B cell (primary cell): ENCODE measurements at places on chromosomes 3 and 15.

- no peak for DNase-seq
These were observed 10.5 kb downstream of the FILIP1L start for GRCh38 chr3:100103558-100104441.

- DNase-seq, result no peak
These were observed 32.2 kb upstream of the SEC22A start for GRCh38 chr3:123169492-123169929.

DNA sequence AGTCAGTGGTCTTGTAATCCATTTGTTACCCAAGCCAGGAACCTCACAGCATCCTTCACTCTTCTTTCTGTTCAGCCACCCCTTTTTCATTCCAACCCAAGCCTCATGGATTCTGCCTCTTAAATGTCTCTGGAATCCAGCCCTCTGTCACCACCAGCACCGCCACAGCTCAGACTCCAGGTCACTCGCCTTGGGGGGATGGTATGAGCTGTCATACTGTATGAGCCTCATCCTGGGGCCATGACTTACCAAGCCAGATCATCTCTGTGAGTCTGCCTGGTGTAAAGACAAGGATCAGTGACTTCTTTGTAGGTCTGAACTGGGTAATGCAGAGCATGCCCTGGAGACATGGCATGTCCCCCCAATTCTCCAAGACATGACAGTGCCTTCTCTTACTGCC is 79.6 kb downstream of the PGPEP1L start:
- DNase-seq, result no peak

GRCh38 chr3:28590216-28590615 is 241.6 kb upstream of the AZI2 start:
- DNase-seq, result no peak

DNA sequence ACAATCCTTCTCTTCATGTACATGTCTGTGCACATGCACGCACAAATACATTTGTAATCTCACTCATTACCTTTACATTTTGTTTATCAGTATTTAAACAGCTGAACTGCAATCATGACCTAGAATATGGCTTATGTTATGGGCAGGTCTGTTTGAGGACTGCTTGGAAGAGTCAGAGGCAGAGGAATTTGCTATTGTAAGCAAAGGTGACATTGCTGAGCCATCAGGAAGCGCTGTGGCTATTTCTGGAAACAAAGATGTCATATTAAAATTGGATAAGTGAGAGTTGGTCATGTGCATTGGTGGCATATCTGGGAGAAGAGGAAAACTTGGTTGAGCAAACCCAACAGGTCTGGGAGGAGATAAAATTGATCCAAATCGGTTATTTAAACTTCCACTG is 41.6 kb downstream of the USF3 start:
- no peak for DNase-seq

- DNase-seq, result no peak
These were observed 235.2 kb upstream of the TRIM42 start for GRCh38 chr3:140442621-140443020.

DNA sequence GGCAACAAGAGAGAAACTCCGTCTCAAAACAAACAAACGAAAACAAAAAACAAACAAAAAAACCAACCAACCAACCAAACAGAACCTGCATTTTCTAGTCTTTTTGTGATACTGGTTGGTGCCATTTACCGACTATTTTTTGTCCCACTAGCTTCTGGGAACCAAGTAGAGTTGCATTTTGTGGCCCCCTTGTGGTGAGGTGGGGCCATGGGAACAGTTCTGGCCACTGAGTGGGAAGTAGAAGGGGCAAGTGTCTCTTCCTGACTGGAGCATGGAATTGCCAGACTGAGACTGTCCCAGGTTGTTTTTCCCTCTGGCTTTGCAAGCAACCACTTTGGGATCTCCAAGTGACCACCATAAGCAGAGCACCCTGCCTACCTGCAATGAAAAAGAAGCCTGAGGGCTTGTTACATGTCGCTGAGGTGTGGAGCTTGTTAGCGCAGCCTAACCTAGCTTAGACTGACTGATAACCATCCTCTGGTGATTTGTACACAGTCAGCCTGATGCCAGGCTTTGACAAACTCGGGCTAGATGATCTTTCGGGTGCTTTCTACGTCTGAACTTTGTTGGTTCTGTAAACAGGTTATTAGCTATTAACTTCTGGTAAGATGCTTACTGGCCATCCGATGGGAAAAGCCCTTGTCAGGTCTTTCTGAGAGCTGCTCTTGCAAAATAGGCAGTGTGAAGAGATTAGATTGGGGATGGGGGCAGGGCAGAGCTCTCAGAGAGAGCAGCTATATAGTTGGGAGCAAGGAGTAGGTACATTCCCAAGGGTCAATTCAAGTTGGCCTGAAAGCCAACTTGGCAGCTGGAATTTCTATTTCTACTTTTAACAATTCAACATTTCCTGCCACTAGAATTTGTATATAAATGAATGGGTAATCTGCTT is 172.2 kb downstream of the SSR3 start:
- DNase-seq, result peak; percentile 14

GRCh38 chr3:152298393-152299248 is 29.9 kb downstream of the MBNL1 start:
- peak; percentile 77 for DNase-seq

GRCh38 chr3:178518660-178519396 is 17.4 kb upstream of the KCNMB2 start:
- DNase-seq, result no peak

DNA sequence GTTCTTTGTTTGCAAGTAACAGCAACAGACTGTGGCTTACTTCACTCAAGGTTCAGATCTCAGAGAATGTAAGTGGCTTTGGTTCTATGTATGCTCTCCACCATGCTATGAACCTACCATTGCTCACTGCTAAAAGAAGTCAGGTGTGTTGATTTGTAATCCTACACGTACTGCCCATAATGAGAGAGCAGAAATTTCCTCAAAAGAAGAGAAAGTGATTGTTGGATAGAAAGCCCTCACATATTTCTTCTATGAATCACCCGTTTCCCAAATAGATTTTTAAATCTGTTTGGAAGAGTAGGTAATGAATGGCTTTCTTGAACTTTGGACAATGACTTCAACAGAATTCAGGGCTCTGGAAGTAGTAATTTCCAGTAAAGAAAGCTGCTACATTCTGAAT is 565.4 kb downstream of the ROBO2 start:
- DNase-seq, result no peak

DNA sequence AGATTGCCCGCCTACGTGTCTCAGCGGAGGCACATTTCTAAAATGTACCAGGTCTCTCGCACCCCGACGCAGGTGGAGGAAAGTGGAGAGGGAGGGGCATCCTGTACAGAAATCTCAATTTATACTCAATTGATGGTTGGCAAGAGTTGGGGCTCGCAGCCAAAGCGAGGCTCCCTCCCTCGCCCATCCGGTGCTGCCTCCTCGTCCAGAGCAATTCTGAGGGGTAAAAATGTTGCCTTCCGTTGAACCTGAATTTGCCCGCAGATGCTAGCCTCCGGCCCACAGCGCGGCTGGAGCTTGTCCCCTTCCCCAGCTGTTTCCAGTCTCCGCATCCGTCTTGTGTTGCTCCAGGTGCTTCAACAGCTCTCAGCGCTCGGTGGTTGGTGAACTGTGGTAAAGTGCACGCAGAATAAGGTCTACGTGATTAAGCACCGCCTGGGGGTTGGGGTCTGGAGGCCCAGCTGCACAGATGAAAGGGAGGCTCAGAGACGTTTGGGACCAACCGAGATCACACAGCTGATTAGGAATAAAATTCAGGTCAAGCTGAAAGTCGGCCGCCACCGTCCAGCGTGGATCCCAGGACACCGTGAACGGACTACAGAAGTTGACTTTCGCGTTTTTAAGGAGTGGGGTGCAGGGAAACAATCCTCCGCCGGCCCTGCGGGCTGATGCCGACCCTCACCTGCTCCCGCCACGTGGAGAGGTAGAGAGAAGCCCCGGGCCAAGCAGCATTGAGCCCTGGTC is 846 bp upstream of the POLG start:
- DNase-seq, result no peak

GRCh38 chr3:149647285-149647684 is 10.5 kb downstream of the WWTR1 start:
- DNase-seq, result no peak

GRCh38 chr15:23648920-23649515 is 1.4 kb upstream of the MAGEL2 start:
- DNase-seq, result peak; percentile 12

DNA sequence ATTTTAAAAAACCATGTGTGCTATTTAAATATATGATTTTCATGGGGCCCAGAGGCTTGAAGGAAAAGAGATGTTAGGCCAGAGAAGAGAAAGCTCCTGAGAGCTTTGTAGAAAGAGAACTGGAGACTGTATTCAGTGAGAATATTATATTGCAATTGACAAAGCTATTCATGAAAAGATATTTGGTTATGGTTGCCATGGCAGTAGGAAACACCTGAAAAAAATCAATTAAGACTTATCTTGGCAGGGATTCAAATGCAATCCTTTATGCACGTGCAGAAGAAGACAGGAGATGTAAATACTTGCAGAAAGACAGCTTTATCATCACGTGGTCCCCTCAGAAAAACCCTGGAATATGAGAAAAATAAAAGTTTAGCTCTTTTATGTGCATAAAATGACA is 636.0 kb upstream of the TBL1XR1 start:
- no peak for DNase-seq

DNA sequence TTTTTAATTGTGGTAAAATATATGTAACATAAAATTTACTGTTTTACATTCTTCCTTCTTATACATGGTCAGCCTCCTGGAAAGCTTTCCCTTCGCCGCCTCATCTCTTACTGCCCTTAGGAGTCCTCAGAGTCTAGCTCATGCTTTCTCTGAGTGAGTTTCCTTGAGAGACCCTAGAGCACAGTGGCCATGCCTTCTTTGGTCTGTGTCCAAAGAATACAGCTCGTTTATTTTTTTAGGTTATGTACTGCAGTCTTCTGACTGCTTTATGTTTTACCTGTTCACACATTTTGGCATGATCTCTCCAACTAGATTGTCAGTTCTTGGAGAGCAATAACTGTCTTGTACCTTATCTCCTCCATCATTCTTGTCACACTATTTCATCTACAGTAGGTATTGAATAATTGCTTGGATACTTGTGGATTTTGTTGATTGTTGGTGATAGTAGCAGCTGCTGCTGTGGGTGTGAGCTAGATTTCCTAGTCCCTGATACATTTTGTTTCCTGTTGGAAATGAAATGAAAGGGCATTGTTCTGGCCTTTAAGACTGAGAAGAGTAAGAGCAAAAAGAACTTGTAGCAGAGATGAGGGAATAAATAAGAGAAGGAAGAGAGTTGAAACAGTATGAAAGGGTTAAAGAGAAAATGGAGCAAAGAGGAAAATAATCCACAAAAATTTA is 10.9 kb downstream of the ARIH2 start:
- DNase-seq, result no peak

- peak; percentile 99 for DNase-seq
These were observed at the start of gene NCBP2 for GRCh38 chr3:196942226-196942914. Gene NCBP2 (minus strand): TSS chr3:196942528. CDS start chr3:196942503, 25 bp downstream.

DNA sequence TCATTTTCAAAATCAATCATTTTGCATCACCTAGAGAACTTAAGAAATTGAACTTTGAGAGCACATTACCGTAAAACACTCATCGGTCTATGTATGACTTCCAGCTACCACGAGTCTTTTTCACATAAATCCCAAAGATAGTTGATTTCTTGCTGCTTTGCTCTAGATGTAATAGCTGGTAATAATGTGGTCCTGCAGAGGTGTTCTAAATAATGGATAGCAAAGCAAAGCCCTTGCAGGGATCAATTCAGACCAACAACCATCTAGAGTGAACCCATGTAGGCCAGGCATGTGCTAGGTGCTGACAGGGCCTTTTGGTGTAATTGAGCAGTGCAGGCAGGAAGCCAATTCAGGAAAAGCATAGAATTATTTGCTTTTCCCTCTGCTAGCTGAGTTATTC is 26.1 kb upstream of the C3orf80 start:
- DNase-seq, result no peak

DNA sequence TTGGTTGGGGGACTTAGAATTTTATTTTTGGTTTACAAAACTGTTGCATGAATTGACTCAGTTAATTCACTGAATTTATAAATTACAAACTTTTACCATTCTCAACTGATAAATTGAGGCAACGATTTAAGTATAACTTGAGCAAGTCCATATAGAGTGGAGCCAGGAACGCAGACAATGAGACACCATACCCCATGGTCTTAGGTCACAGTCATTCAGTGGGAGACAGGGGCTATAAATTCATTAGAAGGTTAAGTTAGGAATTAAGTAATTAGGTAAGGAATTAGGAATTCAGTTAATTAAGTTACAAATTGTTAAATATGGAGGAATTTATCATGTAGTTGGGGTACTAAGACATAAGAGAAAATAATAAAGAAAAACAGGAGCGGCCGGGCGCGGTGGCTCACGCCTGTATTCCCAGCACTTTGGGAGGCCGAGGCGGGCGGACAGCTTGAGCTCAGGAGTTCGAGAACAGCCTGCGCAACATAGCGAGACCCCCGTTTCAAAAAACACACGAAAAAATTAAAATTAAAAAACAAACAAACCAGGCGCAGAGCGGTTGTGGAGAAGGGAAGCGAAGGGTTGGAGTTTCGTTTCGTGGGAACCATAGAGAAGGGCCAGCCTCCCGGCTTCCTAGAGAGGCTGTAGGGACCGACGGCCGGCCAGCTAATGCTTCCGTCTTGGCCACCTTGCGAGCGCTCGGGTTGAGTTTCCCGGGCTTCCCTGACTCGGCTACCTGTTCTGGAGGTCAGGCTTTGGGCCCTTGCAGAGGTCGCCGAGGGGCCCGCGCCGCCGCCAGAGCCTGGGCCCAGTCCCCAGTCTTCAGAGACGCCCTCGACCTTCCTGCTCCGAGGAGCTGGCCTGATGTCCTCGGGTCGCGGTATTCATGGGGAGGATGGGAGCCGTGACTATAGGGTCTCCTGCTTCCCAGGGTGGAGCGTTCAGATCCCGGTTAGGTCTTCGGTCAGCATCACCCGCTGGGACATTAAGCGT is at the start of gene ZNF619:
Gene ZNF619 (plus strand): TSS at position 645 of the 993 bp plus-strand sequence. CDS start 858 bp downstream, outside the sequence.
- peak; percentile 84 for DNase-seq

- DNase-seq, result no peak
These were observed 14.7 kb downstream of the TM4SF4 start for GRCh38 chr3:149489060-149489690.

GRCh38 chr15:32870240-32871033 is 152.6 kb downstream of the GREM1 start:
- DNase-seq, result peak; percentile 67

GRCh38 chr3:193124861-193125260 is 116.2 kb upstream of the PLAAT1 start:
- no peak for DNase-seq

GRCh38 chr3:174776123-174776522 is 83.0 kb upstream of the NAALADL2 start:
- no peak for DNase-seq

GRCh38 chr3:57689367-57690053 is 3.4 kb downstream of the DENND6A start:
- DNase-seq, result no peak
